Activated CD4-positive, alpha-beta T cell treated with anti-CD3 and anti-CD28 coated beads for 1 hour (primary cell): ENCODE measurements at places on chromosomes 4 and X.

DNA sequence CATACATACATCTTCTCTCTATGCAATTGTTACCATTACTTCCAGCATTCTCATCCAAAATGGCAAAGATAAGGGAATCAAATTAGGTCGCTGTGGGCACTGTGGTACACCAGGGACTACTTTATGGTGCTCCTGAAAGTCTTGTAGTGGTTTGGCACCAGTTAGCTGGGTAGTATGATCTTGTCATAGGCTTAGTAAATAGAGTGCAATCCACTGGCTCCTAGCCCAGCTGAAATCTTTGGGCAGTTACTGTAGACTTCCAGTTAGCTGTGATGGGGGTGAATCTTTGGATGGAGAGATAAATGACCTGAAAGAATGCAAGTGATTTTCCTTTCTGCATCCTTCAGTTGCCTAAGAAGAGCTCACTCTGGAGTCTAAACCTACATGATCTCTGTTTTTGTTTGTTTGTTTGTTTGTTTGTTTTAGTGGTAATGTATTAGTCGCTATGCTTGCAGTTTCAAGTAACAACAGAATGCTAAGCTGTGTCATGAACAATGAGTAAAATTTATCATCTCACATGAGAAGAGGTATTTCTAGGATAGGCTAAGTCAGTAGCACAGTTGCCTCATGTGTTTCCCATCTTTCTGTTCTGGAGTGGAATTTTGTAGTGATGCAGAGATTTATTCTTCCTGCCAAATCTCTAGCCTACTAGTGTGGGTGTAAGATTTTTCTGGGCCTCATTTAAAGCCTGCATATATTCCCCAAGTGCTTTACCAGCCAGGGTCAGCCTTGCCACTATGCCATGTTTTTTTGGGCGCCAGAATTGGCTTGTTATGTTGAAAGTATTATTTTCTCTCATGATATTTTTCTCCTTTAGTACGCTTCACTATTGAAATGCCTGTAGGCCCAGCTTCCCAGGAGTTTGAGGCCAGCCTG is 24.2 kb downstream of the HERC3 start:
- DNase-seq = no peak

GRCh38 chr4:79164907-79165610 is 160.8 kb downstream of the NAA11 start:
- DNase-seq = no peak

- no peak for DNase-seq
Observed at GRCh38 chr4:8580321-8581093, at the start of gene GPR78. TSS of gene GPR78 (plus strand) at chr4:8580392. CDS start at chr4:8580983, 591 bp downstream.

DNA sequence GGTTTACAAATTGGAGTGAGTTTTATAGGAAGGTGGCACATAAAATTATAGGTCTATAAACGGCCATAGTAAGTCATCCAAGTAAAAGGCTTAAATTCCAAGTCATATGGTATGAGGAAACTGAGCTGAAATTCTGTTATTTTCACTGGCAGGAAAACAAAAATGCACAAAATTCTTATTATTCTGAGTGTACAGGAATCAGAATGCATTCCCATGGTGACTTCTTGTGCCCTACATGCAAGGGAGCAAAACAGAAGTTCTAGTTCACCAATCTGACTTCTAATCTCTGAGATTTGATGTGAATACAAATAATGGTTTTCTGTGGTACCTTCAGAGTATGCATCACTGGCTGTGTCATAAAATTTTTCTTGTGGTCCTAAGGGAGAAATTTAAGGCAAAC is 102.9 kb downstream of the CLCN4 start:
- DNase-seq = no peak
